ENCODE measurements at places on chromosomes 12 and 14. TPM values are rescaled to one million over a fixed set of nuclear protein-coding genes. Genes with fewer than 3 reads are reported as not detected.
A peak's percentile ranks its signal among the peaks of the same experiment; 100 is the strongest.

- DNase-seq: peak; percentile 93
Observed at GRCh38 chr12:104866291-104866690, 91.8 kb downstream of the SLC41A2 start.

GRCh38 chr12:108772247-108772646 is 40.9 kb upstream of the CORO1C start:
- no peak for DNase-seq

DNA sequence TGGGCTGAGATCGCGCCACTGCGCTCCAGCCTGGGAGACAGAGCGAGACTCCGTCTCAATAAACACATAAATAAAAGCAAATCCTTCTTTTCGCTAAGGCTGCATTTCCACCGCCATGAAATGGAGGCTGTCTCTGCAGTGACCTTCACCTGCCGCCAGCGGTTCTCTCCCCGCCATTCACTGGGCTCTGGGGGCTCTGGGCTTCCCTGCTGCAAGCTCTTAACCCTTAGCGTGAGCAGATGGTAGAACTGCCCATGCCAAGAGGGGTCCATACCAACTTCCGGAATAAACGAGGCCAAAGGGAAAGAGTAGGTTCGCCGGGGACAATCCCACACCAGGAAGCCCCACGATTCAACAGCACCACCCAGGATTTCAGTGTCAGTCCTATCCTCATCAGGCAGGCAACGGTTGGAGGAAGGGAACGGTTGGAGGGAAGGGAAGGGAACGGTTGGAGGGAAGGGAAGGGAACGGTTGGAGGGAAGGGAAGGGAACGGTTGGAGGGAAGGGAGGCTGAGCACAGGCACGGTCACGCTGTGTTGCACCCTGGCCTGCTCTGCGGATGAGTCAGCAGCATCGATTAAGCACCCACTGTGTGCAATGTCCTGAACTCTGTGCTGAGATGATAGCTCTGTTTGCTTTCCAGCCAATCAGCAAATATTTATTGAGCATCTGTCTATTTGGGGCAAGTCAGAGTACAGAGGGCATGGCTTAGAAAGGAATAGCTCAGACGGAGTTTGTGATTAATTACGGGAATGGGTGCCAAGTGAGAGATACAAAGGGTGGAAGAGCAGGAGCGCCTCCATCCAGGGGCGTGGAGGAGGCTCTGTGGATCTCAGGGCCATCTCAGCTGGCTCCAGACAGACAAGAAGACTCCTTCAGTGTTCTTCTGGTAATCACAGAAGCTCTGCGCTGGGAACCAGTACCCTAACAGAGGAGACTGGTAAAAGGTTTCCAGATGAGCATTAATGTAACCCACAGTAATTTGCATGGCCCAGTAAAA is 77.9 kb downstream of the NINJ2 start:
- DNase-seq: no peak

- DNase-seq: no peak
Observed at GRCh38 chr12:19245106-19245505, 115.6 kb downstream of the PLEKHA5 start.

DNA sequence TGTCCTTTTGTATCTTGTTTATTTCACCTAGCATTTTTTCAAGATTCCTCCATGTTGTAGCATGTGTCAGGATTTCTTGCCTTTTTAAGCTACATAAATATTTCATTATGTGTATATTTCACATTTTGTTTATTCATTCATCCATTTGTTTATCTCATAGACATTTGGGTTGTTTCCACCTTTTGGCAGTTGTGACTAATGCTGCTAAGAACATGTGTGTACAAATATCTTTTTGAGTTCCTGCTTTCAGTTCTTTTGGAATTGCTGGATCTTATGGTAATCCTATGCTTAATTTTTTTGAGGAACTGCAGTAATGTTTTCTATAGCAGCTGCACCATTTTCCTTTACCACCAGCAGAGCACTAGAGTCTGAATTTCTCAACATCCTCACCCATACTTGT is 62.4 kb downstream of the SCN8A start:
- no peak for DNase-seq

- peak; percentile 31 for DNase-seq
Observed at GRCh38 chr14:87745507-87746118, 247.4 kb downstream of the GALC start.

DNA sequence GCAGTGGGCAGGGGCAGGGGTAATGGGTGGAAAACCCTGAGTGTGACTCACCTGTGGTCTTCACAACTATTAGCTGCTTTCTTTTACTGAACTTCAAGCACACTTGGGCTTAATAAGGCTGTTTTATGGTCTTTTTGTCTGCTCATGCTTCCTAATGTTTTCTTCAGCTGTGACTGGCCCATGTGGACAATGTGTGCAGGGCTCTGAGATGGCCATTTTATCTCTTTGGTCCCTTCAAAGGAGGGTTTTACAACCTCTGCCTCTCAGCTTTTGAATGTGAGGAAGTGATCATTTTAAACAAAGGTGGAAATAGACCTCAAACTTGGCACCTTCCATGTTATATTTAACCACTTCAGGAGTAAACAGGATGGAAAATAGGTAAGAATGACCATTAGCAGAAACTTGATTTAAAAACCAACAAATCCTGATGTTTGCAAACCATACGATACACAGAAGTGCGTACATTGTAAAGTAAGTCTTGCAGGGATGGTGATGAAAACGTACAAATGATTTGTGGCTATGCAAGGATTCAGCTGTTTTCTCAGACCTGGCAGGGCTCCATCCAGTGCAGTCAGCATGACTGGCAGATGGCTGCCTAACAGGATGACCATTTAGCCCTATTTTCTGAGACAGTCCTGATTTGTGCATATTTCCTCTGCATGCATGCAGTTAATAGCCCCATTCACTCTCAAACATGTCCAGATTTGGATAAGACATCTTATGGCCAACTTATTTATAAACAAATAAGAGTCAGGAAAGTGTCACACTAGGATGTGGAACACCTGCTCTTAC is 103.2 kb downstream of the SLC38A4 start:
- peak; percentile 16 for DNase-seq

GRCh38 chr14:60188115-60188514 is 22.9 kb upstream of the DHRS7 start:
- no peak for DNase-seq

DNA sequence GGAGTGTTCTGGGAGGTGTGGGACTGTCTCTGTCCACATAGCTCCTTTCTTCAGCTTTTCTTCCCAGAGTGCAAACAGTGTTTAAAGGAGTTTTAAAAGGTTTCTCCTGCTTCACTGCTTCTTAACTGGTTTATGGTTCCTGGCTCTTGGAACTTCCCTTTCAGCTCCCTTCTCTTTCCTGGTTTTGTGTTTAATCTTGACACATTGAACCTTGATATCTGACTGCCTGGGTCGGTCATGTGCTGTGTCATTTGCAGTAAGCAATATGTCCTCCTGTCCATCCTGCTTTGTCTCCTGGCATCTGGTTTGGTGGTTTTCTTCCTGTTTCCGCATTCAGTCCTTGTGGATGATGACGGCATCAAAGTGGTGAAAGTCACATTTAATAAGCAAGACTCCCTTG is 2.2 kb downstream of the TMEM106C start:
- no peak for DNase-seq

- no peak for DNase-seq
Observed at GRCh38 chr12:76544601-76545261, 14.8 kb downstream of the OSBPL8 start.

DNA sequence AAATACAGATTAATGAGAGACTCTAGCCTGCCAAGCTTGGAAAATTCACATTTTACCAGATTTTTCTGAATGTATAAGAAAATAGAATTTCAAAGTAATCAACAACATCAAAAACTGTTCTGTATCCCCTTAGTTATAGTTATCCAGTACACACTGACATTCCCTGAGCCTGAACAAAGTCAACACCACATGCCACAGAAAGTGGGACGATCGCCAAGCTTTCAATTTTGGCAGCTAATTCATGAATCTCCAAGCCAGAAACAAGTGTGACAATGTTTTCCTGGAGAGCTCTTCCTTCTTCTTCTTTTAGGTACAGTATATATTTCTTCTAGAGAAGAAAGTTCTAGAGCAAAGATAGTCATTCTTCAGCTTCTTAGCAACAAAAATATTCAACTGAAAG is 290.2 kb downstream of the PRKD1 start:
- peak; percentile 84 for DNase-seq

DNA sequence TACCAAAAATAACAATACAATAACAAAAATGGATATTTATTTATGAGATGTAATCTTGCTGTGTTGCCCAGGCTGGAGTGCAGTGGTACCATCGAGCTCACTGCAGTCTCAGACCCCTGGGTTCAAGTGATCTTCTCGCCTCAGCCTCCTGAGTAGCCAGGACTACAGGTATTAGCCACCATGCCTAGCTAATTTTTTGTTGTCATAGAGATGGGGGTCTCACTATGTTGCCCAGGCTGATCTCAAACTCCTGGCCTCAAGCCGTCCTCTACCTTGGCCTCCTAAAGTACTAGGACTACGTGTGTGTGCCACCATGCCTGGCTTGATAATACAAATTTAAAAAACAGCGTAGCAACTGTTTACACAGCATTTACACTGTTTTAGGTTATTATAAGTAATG is 23.1 kb downstream of the ARHGAP5 start:
- no peak for DNase-seq

GRCh38 chr12:74689071-74689655 is 151.5 kb downstream of the ATXN7L3B start:
- DNase-seq: peak; percentile 71

GRCh38 chr14:100240668-100241032 is 1.7 kb downstream of the YY1 start:
- peak; percentile 94 for DNase-seq

- DNase-seq: no peak
Observed at GRCh38 chr12:124045671-124046455, 72.8 kb downstream of the ZNF664 start.

- DNase-seq: peak; percentile 31
Observed at GRCh38 chr12:121300083-121300819, 3.7 kb upstream of the CAMKK2 start.

GRCh38 chr12:117038023-117038680 is 61.1 kb downstream of the TESC start:
- no peak for DNase-seq

GRCh38 chr12:30010071-30011052 is 226.6 kb upstream of the TMTC1 start:
- DNase-seq: peak; percentile 15

DNA sequence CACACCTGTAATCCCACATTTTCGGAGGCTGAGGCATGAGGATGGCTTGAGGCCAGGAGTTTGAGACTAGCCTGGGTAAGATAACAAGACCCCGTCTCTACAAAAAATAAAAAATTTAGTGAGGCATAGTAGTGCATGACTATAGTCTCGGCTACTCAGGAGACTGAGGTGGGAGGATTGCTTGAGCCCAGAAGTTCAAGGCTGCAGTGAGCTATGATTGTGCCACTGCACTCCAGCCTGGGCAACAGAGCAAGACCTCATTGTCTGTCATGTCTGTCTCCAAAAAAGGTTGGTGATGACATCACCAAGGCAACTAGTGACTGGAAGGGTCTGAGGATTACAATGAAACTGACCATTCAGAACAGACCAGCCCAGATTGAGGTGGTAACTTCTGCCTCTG is 83.5 kb upstream of the COCH start:
- no peak for DNase-seq

- DNase-seq: peak; percentile 37
Observed at GRCh38 chr14:84420221-84420620, 1109.7 kb upstream of the FLRT2 start.

DNA sequence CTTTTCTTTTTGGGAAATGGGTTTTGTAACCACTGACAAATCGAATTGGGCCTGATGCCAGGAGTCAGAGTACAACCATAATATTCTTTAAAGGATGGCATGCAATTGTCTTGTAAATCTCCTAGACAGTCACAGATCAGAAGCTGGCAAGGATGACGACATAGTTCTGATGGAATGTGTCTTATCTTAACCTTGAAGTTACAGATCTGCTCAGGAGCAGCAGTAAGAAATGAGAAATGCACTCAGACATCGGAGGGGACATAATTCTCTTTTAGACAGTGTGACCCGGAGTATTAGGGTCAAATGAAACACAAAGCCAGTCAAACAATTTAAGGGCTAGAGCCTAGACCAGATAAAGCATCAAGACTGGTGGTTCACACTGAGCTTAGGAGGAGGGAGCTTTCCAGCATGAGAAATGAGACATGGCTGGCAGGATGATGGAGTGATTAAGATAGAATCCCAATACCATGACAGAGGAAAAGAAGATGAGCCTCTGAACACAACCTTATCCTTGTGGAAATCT is 17.5 kb downstream of the CBX5 start:
- DNase-seq: peak; percentile 61

- no peak for DNase-seq
Observed at GRCh38 chr14:65720743-65721142, 308.2 kb downstream of the FUT8 start.

DNA sequence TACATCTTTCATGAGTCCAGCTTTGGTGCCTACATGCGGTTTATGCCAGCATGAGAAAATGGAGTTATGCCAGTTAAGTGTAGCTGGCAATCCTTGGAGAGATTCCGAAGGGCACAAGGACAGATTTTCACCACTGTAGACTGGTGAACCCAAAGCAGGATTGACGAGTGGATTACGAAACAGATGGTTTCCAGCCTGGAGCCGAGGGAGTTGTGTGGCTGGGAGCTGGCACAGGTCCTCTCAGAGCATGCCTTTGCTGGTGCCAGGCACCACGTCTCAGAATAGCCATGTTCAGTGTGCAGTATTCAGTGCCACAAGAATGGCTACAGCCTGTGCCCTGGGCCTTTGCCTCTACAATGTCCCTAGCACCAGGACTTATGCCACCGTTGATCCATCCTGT is 13.2 kb downstream of the KCNH3 start:
- no peak for DNase-seq

DNA sequence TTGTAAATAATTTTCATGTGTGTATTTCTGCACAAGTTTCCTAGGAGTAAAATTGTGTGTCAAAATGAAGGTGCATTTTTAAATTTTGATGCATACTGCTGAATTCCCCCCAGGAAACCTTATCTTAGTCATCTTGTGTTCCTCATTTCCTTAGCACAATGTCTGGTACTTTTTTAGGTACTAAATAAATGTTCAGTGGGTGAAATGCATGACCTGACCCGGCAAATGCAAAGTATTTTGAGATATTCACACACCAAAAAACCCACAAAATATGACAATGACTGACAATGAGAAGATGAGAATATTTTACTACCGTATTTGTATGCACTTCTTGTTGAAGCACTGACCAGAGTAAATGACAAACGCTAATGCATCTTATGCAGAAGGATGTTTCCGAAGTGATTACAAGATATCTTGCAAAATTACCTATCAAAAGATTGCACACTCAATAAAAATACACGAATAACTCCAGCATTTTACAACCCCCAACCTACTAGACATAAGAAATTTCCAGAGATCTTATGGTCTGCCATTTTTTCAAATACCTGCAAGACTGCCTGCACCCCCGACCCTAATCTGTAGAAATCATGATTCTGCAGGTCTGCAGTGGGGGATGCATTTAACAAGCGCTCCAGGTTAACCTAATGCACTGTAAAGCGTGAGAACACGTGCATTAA is 895 bp upstream of the PRKAB1 start:
- DNase-seq: peak; percentile 48

The PRH2 gene
- total RNA-seq: not detected

The PLEKHD1 gene
- total RNA-seq: not detected

The MYO1H gene
- total RNA-seq: not detected

The INHBC gene
- not detected for total RNA-seq

The MBIP gene
- total RNA-seq: 6.5 TPM

The HPD gene
- total RNA-seq: not detected

The PTPN6 gene
- total RNA-seq: 2.2 TPM

All from lung microvascular endothelial cell (primary cell).